Stimulated activated CD8-positive, alpha-beta memory T cell treated with anti-CD3 and anti-CD28 coated beads, Interleukin-4, amount 100 ng/mL, for 1 hour (primary cell): ENCODE measurements at places on chromosomes 4 and X.

- no peak for DNase-seq
Measured at GRCh38 chr4:140297221-140297570, 76.2 kb upstream of the SCOC start.

GRCh38 chr4:108596344-108596743 is 24.0 kb upstream of the RPL34 start:
- no peak for DNase-seq

DNA sequence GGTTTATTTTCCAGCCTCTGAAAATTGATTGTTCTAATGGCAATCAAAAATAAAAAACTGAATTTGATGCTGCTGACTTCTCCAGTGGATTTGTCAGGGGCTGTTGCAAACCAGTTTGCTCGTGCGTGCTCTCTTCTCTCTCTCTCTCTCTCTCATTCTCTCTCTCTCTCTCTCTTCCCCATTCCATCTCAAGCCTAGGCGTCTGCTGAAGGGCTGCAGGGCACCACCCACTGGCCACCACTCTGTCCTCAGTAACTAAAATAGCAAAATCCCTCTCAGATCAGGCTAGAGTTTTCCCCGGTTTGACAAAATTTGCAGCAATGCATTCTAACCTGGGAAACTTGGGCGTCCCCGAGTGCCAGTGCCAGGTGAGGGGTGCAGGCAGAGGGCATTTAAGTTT is 19.4 kb downstream of the NKX6-1 start:
- DNase-seq = no peak

GRCh38 chr4:186161138-186161537 is 30.2 kb upstream of the CYP4V2 start:
- DNase-seq = no peak

DNA sequence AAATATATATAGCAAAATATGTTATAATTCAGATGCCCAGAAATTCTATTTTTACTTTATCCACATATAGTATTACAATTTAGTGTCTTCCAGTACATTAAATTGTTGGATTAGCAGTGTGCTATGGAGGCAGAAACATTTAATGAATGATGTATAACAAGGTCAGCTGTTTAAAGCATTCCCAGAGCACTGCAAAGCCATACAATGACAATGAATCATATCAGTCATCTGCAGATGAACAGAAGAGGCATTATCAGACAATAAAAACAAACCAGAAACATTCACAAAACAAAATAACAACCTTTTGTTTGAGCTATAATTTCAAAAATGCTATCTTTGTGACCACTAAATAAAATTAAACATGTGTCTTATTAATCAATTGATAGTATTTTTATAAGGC is 524.2 kb downstream of the FAT4 start:
- no peak for DNase-seq

DNA sequence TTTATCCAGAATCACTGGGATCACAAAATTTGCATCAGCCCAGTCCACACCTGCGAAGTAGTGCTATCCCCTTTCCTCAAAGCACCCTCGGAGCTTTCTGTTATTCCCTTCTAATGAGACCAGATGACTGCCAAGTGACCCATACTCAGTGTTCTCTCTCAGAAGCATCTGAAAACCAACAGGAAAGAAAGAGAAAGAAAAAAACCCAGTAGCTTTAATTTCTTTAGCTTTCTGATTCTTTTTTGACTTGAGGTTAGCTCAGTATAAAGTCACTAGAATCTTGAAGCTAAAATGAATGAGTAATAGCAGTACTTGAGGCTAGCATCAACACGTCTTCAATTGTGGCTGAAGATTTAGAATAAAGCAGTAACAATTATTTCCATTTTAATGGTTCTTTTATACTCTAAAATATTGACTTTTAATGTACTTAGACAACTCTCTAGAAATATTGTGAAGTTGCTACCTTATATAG is 124.4 kb downstream of the ANK2 start:
- no peak for DNase-seq

- no peak for DNase-seq
Measured at GRCh38 chrX:21412029-21412428, 37.8 kb downstream of the CNKSR2 start.

DNA sequence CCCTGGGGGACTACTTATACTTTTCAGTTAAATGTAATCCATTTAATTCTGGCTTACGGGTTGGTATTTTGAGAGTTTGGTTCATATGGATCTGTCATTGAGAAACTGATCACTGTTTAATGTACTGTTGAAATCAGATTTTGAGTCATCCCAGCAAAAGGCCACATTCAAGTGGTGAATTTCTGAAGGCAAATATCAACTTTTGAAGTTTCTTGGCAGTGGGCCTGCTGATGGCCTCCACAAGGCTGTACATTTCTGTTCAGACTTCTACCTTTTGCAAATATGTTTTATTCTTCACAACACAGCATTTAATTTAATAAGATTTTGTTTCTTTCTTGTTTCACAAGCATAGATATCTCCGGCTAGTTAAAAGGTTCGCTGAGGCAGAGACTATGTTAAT is 138.7 kb downstream of the PDGFC start:
- DNase-seq = no peak

DNA sequence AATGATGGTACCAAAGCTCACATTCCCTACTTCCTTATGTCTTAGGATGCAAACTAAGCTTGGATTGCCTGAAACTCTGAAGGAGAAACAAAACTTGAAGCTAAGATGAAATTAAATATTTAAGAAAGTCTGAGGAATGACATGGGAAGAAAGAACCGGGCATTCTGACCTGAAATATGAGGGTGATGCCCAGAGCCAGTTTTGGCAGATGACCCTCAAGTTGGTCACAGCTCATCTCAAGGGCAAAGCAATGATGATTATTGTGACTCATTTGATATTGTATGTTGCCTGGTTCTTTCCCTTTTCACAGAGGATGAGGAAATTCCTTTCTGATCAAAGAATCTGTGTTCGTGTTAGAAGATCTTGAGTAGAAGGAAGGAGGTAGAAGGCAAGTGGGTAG is 96.0 kb upstream of the NHS start:
- no peak for DNase-seq
